ENCODE measurements at places on chromosomes 3 and 15.

DNA sequence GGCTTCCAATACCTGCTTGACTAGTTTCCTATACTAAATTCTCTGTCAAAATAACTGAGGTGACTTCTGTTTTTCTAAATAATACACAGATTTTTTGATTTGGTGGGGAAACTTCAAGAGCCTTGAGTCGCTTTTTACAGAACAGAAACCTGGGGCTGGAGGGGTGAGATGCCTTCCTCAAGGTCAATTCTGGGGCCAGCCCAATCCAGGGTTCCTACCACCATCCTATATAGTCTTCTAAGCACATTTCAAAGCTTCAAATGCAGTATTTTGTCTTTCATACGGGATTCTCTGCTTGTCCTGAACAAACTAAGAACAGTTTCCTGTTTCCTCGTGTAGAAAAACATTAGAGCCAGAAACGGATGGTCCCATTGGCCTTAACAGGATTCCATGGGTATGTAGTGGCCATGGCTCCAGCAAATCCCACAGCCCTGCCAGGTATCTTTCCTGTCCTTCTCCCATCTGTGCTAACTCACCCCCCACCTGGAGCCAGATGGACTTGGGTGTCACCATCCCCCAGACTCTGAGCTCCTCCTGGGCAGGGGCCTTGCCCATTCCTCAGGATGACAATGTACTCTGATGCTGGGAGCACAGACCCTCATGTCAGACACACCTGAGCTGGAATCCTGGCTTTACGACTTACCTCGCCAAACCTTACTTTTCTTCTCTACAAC lies 146.9 kb downstream of the KLF13 start:
- DNase-seq: no peak

DNA sequence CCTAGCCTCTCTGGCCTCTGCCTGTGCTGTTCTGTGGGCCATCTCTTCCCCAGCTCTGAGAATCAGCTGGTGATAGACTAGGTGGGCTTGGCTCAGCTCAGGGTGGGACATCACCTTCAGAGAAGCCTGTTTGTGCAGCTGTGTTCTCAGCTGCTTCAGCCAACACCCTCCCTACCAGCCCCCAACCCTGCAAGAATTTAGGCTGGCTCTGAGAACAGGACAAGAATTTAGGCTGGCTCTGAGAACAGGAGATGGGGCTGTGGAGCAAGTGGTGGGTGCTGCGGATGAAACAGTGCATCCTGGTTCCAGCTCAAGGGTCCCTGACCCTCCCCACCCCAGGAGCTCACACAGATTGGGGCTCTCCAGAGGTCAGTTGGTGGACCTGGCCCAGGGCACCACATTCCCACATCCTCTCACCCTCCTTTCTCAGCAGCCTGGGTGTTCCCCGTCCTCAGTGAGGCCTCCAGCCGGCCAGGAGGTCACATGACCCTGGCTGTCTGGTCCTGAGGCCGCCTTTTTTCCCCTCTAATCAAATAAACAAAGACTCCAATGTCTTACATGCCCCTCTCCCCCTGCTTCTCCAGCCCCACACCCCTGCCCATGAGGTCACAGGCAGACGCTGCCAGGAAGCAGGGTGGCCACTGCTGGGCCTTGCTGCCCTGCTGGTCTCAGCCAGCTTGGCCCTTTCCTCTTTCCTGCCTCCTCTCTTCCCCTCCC lies 14.9 kb downstream of the PLEKHO2 start:
- peak; percentile 33 for DNase-seq

- no peak for DNase-seq
Observed at GRCh38 chr3:142982038-142982773, 18.7 kb upstream of the PAQR9 start.

GRCh38 chr3:155303540-155304097 lies 10.1 kb upstream of the STRIT1 start:
- no peak for DNase-seq

DNA sequence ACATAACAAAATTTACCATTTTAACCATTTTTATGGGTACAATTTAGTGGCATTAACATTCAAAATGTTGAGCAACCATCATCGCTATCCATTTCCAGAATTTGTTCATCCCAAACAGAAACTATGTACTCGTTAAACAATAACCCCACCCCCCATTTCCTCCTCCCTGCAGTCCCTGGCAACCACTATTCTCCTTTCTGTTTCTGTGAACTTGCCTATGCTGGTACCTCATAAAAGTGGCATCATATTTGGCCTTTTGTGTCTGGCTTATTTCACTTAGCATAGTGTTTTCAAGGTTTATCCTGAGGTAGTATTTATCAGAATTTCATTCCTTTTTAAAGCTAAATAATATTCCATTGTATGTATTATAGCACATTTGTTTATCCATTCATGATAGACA lies 32.4 kb downstream of the C3orf80 start:
- DNase-seq: no peak

GRCh38 chr3:2958551-2958950 lies 151.6 kb downstream of the IL5RA start:
- no peak for DNase-seq

DNA sequence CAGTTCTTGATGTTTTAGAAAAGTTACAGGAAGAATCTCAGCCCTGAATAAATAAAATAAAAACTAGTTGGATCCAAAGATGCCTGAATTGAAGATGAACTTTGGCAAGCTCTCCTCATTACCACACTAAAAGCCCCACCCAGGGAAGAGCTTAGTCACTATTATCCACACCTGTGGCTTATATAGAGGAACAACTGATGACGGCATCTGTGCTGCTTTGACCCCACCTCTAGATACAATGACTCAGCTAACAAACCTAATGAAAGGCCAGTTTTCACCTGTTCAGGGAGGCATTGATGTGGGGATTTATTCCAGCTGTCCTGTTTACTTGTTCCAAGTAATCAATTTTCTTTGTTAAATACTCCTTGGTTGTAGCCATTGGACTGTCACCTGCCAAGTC lies 604.7 kb upstream of the EPHA6 start:
- DNase-seq: no peak

- DNase-seq: peak; percentile 52
Observed at GRCh38 chr15:76330080-76330680, 6.4 kb upstream of the ISL2 start.

DNA sequence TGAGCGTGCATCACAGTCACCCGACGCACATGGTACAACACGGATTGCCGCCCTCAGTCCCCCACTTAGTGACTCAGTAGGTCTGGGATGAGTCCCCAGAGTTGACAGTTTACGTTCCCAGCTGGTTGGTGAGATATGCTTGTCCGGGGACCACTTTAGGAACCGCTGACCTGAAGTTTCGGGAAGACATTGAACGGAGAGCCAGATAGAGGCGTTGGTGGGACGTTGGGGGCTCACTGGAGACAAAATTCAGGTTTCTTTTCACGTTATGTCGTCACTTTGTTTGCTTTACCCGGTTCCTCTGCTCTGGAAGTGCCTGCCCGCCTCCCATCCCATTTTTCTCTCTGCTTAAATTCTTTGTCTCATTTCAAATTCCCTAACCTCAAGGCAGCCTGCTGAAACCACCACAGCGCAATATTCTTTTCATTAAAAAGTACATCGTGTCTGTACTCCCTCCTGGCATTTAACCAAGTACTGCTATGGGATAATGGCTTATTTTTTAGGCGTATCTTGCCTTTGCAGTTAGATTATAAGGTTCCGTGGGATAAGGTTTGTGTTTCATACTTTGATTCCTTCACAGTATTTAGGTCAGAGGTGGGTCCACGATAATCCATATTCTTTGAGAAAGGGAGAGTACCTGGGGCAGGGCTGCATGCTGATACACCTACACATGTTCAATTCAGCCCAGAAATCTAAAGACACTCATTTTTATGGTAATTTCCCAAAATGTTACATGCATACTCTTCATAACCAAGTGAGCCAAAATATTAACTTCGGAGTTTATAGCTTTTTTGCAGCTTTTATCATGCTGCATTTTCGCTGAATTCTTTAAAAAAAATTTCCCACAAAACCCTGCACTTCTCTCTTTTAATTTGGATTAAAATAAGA lies 921 bp downstream of the LMLN start:
- DNase-seq: no peak

DNA sequence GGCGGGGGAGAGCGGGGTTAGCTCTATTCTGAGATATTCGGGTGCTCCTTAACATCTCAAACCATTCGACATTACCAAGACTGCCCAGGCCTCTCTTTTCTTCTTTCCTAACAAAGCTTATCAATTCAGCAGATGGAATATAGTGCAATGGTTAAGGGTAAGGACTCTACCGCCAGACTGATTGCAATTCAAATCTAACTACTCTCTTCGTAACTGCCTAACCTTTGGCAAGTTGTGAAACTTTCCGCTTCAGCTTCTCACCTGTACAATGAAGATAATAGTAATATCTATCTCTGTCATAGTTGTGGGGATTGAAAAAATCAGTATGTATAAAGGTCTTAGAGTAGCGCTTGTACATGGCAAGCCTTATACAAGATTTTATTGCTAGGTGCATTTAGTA lies 972 bp downstream of the UBA5 start:
- DNase-seq: no peak

DNA sequence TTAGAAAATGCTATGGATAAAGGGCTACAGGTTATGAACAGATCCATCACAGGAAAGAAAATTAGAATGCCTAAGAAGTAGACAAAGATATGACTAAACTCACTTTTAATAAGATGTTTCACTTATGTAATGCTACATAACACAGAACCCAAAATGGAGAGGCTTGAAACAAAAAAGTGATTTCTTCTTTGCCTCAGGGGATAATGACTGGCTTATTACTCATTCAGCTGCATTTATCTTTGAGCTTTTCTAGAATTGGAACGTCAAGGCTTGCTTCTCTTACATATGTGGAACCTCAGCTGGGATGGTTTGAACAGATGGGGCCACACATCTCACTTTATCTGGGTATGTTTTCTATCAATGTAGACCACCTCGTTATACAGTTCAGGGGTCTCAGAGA lies 120.6 kb upstream of the EPHA3 start:
- DNase-seq: no peak

- no peak for DNase-seq
Observed at GRCh38 chr15:40047415-40048210, 8.6 kb upstream of the SRP14 start.

DNA sequence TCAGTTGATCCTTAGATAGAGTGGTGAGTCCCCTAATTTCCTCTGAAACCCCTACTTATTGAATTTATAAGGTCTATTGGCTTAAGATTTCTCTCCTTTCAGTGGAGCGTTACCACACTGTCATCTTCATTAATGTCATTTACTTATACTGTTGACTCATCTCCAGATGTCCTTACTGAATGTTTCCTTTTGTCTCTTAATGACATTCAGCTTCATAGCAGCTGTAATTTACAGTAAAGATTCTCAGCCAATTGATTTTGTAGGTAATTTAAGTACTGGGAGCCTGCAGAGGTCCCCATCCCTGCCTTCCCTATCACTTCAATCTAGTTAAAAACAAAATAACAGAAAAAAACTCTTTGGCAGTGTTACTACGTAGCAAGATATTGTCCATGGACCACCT lies 18.8 kb downstream of the STX19 start:
- DNase-seq: no peak

- peak; percentile 71 for DNase-seq
Observed at GRCh38 chr3:11720304-11720898, 76.7 kb upstream of the VGLL4 start.

- DNase-seq: no peak
Observed at GRCh38 chr15:85792912-85793590, 1.7 kb downstream of the KLHL25 start.

DNA sequence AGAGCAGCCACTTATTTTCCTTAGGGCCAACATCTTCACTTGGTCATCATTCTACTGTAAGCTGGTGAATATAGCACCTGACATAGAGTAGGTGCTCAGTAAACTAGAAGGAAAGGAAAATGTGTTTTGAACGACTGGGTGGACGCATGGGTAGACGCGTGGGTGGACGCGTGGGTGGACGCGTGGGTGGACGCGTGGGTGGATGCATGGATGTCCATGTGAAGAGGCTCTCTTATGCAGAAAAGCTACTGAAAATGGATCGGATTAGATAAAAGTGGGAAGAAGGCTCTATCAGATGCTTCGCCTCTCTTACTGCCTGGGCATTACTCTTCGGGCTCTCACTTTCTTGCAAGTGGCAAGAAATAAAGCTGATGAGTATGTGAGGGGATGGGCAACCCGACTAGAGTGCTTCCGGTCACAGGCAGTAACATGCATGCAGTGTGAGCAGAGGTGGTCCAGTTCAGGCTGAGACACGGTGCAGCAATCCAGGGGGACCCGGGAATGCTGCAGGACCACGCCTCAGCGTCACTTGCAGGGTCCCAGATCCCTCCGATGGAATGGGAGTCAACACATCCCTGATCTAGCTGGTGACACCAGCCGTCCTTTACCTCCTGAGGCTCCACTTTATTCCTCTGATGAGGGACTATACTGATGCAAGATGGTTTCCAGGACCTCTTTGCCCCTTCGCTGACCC lies 138.0 kb upstream of the MEF2A start:
- DNase-seq: no peak

DNA sequence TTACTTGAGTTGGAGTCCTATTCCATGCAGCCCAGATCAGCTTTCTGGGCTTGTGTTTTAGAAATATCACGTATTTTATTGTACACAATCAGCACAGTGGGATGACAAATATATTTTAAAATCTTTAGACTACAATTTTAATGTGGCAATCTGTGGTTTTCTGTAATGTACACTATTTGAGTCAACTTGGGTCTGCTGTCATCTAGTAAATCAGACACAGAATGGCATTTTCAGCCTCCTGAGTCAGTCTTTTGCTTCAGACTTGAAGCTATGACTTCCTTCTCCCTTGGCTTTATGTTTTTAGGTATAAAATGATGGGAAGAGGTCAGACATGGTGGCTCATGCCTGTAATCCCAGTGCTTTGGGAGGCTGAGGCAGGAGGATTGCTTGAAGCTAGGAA lies 232.1 kb downstream of the NECTIN3 start:
- no peak for DNase-seq

- DNase-seq: no peak
Observed at GRCh38 chr3:38544926-38545325, 48.8 kb downstream of the EXOG start.

DNA sequence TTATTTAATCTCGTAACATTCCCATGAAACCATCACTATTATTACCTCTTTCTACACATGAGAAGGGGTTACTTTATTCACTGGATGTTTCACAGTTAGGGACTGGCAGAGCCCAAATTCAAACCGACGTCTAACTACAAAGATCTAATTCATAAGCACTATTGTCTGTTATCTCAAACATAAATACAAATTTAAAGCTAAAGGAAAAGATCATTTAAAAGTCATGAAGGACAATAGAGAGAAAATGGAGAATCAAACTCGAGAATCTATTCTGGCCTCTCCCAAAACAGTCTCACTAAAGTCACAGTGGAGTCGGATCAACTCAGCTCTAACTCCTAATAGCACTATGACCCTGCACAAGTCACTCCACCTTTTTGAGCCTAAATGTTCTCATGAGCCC lies 287.7 kb downstream of the ZIC4 start:
- DNase-seq: no peak

GRCh38 chr3:14915636-14916222 lies 31.7 kb upstream of the NR2C2 start:
- no peak for DNase-seq

DNA sequence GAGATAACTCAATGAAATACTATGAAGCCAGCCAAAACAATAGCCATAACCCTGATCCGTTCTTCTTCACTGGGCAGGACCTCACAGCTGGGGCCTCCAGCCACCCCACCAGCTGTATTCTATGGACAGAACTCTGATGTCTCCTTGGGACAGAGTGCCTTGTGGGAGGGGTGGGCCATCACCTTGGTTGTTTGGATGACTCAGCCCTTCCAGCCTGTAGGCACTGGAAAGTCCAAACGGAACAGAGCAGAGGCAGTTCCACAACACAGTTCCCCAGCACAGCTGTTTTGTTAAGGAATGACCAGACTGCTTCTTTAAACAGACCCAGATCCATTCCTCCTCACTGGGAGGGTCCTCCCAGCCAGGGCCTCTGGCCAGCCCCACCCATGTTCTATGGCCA lies 31.9 kb upstream of the ZBED2 start:
- DNase-seq: no peak

Measured in nephron progenitor cell (in vitro differentiated cells).